HS-5 (cell line): ENCODE measurements at places on chromosomes 13 and 19.

DNA sequence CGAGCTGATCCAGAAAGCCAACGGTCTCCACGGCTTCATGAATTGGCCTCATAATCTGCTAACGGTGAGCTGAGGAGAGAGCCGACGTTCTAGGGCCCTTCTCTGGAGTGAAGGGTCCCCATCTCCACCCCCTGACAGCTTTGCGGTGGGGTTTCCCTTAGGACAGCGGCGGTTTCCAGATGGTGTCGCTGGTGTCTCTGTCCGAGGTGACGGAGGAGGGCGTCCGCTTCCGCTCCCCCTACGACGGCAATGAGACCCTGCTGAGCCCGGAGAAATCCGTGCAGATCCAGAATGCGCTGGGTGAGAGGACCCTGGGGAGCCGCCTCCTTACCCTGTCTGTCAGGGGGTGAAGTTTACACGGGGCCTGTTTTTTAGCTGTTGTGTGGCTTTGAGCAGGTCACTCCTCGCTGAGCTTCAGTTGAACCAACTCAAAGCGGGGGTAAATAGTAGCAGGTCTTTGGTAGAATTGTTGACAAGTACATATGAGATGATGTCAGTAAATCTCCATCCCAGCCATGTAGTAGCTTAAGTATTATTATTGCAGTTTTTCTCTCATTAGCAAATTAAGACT lies 801 bp downstream of the QTRT1 start:
- DNase-seq, result no peak

DNA sequence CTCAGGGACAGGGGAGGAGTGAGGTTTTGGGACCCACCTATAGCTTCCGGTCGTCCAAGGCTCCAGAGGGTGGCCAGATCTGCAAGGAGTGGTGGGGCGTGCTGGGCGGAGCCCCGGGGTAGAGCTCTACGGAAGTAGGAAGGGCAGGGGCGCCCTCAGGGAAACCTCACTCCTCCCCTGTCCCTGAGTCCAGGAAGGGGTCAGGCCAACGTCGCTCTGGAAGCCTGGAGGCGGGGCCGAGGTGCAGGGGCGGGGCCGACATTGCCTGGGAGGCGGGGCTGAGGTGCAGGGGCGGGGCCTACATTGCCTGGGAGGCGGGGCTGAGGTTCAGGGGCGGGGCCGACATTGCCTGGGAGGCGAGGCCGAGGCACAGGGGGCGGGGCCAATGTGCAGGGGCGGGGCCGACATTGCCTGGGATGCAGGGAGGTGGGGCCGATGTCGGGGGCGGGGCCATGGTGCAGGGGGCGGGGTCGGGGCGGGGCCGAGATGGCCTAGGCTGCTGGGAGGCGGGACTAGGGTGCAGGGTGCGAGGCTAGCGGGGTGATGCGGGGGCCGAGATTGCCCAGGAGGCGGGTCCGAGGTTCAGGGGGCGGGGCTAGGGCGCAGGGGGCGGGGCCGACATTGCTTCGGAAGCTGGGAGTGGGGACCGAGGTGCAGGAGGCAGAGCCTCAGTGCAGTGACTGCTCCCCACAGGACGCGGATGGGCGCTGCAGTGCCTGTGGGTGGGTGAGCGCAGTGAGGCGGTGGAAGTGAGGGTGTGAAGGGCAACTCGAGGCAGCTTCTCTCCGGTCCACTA lies 4.9 kb upstream of the PALM start:
- DNase-seq, result no peak

GRCh38 chr19:15438577-15438976 lies 11.2 kb downstream of the WIZ start:
- no peak for DNase-seq

GRCh38 chr13:113207890-113208420 lies 514 bp downstream of the PCID2 start:
- no peak for DNase-seq

GRCh38 chr19:53789708-53790678 lies 34.1 kb downstream of the NLRP12 start:
- DNase-seq, result no peak

DNA sequence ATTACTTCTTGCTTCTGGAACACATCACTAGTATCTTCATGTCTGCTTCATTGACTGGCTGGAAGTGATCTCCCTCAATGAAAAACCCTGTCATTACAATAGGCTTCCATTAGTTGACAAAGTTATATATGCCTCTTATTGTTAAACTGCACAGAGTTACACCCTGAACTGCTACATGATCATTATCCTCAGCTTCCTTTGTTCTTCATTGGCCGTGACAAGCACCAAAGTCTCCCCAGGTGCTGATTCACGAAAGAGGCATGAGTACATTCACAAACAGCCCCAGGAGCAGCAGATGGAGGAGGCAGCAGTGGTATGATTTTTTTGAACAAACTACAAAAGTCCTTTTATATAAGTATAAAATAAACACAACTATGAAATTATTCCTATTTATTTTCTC lies 51.4 kb downstream of the VWA8 start:
- DNase-seq, result no peak

- DNase-seq, result no peak
These were observed 260.4 kb upstream of the MIR17HG start for GRCh38 chr13:91086936-91087716.

DNA sequence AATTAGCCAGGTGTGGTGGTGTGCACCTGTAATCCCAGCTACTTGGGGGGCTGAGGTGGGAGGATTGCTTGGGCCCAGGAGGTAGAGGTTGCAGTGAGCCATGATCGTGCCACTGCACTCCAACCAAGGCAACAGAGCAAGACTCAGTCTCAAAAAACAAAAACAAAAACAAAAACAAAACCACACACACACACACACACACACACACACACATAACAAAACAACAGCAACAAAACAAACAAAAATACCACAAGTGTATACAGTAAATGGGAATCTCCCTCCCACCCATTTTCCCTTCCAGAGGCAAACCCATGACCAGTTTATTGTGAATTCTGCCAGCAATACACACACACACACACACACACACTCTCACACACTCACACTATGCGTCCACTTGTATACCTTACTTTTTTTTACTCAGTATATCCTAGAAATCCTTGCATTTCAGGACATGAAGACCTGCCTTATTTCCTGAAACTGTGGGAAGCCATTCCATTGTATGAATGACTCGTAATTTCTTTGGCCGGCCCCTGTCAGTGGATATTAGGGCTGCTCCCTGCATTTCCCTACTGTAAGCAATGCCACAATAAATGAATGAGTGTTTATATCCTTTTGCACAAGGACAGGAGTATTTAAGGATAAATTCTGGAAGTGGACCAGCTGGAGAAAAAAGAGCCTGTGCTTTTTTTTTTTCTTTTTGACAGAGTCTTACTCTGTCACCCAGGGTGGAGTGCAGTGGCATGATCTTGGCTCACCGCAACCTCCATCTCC lies 6.9 kb upstream of the PLEKHF1 start:
- DNase-seq, result no peak

DNA sequence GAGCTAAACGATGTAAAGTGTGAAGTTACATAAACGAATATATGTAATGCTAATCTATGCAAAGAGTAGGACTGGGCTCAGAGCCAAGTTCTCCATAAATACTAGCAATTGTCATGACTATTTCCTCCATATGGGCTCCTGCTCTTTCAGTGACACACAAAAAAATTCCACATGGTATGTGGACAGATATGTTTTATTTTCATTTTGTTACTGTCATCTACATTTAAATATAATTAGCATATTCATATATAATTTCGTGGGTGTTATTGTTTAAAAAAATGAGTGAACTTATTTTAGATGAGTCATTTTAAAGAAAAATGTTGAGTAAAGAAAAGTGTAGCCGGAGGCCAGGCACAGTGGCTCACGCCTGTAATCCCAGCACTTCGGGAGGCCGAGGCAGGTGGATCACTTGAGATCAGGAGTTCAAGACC lies 5.0 kb upstream of the IGSF23 start:
- peak; percentile 67 for DNase-seq

GRCh38 chr13:102380012-102380411 lies 21.8 kb downstream of the FGF14 start:
- no peak for DNase-seq

GRCh38 chr19:42370626-42371175 lies 19.4 kb downstream of the CNFN start:
- DNase-seq, result no peak

- DNase-seq, result no peak
These were observed 631.3 kb downstream of the DIAPH3 start for GRCh38 chr13:59532405-59532804.

DNA sequence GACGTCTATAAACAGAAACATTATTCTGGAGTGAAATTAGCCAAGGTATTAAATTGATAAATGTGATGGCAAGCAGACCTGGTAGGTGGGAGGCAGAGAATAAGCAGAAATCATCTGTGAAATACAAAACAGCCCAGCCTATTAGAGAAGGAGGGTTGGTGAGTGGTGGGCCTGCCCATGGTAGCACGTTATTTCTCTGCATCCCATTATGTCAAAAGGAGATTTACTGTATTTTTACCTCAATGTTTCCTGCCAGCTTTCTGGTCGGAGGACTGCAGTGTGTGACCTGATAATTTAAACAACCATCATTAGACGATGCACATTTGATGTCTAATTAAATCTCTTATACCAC lies 200.9 kb downstream of the OXGR1 start:
- DNase-seq, result no peak

DNA sequence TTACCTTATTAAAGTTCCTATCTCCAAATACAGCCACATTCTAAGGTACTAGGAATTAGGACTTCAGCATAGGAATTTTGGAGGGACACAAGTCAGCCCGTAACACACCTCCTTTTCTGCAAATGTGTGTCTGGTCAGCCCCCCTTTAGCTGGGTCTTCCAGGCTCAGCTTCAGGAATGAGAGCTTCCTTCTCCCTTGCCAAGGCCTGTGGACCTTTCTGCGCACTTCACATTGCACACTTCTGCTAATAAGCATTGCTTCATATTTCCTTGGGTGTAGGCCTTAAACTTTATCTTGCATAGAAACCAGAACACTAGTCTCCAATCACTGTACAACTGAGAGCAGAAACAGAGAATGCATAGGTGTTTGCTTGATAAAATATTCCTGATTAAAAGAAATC lies 4.5 kb upstream of the STK24 start:
- no peak for DNase-seq

DNA sequence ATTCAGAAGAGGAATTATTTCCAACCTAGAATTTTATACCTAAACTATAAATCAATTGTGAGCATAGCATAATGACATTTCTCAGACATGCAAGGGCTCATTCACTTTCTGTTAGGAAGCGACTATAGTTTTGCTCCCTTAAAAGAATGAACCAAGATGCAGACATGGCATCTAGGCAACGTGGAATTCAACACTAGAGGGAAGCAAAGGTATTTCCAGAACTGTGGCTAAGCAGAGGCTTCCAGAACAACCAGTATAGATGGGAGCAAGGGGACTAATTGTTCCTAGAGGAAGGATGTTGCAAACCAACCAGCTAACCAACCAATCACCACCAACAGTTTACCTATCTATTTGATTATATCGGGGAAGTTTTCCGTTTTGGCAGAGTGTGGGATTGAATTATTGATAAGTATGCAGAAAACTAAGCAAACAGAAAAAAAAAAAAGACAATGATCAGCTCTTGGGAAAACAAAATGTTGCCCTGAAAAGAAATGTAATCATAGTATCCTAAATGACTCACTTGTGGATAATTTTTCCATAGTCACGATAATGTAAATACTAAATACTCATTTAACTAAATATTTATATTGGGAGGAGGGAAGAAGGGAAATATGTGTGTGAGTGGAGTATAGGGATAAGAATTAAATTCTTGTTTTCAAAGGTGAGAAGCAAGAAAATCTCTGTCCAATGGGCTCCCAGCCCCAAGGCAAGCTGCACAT lies 21.1 kb downstream of the ARL11 start:
- DNase-seq, result no peak

DNA sequence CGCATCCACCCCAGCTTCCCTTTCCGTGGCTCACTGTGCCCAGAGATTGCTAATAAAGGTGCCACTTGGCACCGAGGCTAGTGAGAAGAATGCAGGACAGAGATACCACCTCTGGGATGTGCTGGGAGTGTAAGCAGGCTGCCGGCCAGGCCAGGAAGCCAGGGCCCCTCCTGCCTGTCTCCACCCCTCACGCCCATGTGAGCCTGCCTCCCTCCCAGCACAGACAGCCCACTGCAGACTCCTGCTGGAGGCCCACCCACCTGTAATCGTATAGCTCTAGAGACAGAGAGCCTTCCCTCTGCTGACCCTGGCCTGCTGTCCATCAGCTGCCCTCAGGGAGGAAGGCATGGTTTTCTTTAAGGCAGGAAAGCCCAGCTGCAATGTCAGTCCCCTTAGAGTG lies 13.9 kb downstream of the VSTM2B start:
- no peak for DNase-seq

GRCh38 chr19:42125536-42125935 lies 6.7 kb downstream of the POU2F2 start:
- no peak for DNase-seq

GRCh38 chr19:6239401-6239844 lies 40.4 kb downstream of the MLLT1 start:
- DNase-seq, result no peak

- DNase-seq, result no peak
These were observed 131.5 kb upstream of the MCF2L start for GRCh38 chr13:112837371-112838037.

DNA sequence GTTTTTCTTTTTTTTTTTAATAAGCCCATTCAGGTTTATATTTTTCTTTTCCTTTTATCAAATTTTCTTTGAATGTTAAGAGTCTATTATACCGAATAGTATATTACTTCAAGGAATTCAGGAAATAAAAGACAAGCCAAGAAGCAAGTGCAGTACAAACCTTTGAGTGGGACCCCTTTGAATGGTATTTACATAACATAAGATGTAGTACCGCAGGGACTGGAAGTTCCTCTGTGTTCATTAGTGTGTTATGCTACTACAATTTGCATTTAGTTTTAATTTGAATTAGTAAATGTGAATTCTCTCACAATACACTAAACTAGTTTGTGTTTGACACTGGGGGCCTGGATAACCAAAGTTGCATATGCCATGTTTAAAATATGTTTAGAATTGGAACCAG lies 339.5 kb downstream of the DCT start:
- DNase-seq, result no peak

DNA sequence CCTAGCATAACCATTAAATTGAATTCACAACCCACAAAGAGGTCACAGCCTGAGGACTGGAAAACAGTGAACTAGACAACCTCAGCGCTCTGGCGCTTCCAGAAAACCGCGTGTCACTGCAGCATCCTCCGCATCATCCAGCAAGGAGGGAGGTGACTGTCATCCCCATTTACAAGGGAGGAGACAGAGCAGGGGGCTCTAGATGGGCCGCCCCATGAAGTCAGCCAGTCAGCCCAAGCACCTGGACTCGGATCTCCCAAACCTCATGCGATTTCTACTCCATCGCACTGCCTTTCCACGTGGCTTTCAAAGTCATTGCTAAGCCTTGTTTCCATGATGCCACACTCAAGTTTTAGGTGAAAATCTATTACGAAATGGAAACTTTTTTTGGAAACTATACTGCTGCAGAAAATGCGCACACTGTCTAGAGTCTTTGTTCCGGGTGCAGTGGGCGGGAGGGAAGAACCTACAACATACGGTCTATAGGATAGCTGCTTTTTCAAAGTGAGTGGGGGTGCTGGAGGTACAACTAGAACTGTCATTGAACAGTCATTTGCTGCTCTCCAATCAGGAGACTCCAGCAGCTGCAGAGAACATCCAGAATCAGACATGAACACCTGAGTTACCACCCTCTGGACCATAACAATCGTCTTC lies 2.8 kb downstream of the AP3D1 start:
- DNase-seq, result no peak

- no peak for DNase-seq
These were observed 16.8 kb downstream of the ADGRE2 start for GRCh38 chr19:14761607-14762006.

- DNase-seq, result no peak
These were observed 4.1 kb downstream of the HMG20B start for GRCh38 chr19:3576696-3577443.

- no peak for DNase-seq
These were observed 9.8 kb upstream of the FRY start for GRCh38 chr13:32021785-32022184.

GRCh38 chr13:31462766-31463165 lies 263.0 kb downstream of the B3GLCT start:
- DNase-seq, result no peak
